Stimulated activated CD4-positive, alpha-beta T cell treated with anti-CD3 and anti-CD28 coated beads, TNF-alpha, amount 100 ng/mL, for 1 hour (primary cell): ENCODE measurements at places on chromosomes 2 and 18.

DNA sequence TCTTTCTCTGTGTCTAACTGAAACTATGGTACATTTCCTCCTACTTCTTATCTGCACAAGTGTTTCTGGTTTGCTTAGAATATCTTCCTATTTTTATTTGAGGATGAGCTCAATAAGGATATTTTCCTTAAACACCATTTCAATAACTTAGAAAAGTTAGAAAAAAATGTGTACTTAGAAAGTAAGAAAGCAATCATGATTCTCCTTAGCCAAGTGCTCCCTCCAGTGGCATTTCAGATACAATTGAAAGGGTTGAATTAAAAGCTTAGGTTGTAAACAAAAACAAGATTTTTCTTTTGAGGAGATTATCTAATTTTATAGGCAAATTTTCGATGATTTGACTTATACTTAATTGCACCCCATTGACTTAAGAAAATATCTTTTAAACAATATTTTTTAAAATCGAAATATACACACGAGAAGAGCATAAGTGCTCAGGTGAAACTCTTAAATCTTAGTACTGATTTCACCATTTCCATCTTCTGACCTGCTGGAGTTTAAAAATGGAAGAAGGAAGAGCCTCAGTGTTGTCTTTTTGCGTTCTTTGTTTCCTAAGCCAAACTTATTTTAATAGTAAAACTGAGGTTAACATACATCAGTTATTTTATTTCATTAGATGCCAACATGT is 26.9 kb downstream of the C18orf63 start:
- DNase-seq, result no peak

- no peak for DNase-seq
These were observed 51.0 kb upstream of the CYP26B1 start for GRCh38 chr2:72198532-72199241.

DNA sequence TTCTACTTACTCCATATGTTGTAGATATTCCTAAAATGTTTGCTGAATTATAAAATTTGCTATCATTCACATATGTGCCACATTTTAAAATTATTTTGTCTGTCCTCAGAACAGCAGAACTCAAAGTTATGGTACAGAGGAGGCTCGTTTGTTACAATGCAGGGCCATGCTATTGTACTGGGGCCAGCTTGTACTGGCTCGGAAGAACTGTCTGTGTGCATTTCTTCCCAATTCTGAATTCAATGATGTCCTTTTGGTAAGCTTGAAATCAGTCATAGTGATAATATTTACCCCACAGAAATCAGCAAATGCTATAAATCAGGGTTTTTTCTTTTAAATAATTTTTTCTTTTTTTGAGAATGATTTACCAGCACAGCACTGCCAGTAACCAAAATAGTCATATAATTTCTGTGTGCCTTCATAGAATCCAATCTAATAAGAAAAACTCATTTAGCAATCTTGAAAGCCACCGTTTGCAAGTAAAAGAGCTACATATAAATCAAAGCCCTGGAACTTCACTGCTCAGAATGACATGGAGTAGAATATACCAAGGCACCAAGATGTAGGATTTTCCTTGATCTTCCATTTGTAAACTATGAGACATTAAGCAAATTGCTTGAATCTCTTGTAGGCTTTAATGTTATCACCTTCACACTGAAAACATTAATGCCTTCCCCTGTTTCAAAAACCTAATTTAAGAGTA is 90.7 kb upstream of the EPHA4 start:
- DNase-seq, result no peak

- DNase-seq, result no peak
These were observed 38.9 kb downstream of the PRKRA start for GRCh38 chr2:178412047-178412446.

- no peak for DNase-seq
These were observed 68.6 kb downstream of the LPIN1 start for GRCh38 chr2:11814979-11815510.

- DNase-seq, result no peak
These were observed 94.0 kb downstream of the C1QL2 start for GRCh38 chr2:119064567-119064966.

DNA sequence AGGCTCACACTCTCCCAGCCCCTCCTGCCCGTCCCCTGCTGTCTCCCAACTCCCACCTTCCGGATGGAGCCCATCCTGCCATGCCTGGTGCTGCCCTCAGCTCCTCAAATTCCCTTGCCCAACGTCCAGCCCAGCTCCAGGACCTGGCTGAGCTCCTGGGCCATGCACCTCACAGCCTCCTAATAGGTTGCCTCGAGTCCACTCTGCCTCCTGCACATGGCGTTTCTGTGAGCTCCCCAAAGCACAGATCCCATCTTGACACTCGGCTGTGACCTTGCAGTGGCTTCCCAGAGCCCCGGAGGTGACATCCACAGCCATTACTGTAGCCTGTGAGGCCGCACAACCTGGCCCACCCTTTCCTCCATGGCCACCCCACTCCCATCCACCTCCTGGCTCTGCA is 191.9 kb upstream of the SALL3 start:
- DNase-seq, result no peak

- DNase-seq, result no peak
These were observed 49.0 kb downstream of the ZDBF2 start for GRCh38 chr2:206323486-206323885.

- DNase-seq, result no peak
These were observed 82.0 kb downstream of the ZNF516 start for GRCh38 chr18:76412818-76413565.

DNA sequence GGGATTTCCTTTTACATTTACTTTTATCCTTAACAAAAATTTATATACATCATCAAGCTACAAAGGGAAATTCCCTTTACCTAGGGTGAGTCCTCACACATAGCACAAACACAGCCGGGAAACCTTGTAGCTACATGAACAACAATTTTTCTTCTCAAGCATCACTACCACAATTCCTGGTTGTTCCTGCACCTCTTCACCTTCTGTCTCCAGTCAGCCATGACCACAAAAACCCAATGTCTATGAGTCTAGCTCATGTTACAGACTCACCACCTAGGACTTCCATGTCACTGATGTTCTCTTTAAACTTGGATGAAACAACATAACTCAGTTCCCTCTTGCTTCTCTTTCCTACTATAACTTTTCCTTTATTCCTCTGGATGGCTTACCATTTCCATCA is 460.4 kb downstream of the MBD2 start:
- no peak for DNase-seq

DNA sequence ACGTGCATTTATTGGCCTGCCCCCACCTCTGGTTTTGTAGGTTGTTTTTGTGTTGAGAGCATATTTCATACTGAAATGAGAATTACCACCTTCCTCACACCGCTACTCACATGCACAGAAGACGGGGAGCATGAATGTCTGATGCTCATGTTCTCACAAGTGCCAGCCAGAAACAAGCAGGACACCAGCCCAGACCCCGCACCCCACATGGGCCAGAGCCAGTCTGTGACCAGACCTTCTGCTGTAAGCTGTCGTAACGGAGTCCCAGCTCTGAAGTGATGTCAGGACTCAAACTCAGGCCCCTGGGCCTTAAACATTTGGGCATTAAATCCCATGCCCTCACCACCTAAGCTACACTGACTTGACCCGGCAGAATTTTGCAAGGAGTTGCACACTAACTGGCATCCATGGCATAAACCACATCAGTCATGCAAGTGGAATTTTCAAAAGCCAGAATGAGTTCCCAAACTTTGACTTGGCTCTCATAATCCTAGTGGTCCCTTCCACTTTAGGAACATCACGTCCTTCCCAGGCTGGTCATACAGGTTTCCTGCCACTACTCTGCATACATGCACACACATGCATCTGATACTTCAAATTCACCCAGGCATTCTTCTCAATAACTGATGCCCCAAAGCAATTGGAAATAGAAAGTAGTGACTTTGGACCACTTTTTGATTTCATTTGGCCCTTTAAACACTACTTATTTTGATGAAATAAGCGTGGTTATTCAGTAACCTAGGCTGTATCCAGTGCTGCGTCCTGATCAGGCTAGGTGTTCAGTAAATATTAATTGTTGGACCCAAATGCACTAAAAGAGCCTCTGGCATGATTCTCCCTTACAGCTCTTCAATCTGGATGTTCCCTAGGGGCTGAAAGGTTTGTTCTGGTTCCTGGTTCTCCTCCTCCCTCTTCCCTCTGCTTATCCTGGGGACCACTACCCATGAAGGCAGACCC is 223.1 kb upstream of the ID2 start:
- no peak for DNase-seq

- DNase-seq, result no peak
These were observed 120.7 kb downstream of the NCK2 start for GRCh38 chr2:105865222-105865913.

GRCh38 chr2:59745085-59745484 is 808.4 kb downstream of the BCL11A start:
- DNase-seq, result no peak

- no peak for DNase-seq
These were observed 251.6 kb downstream of the AFF3 start for GRCh38 chr2:99890568-99891427.

- no peak for DNase-seq
These were observed 41.8 kb downstream of the SPP2 start for GRCh38 chr2:234092344-234092743.

- no peak for DNase-seq
These were observed 53.0 kb upstream of the CCDC150 start for GRCh38 chr2:196586511-196586991.

GRCh38 chr18:75654851-75655751 is 227.6 kb upstream of the SMIM21 start:
- no peak for DNase-seq

GRCh38 chr2:8263901-8264300 is 418.0 kb upstream of the ID2 start:
- no peak for DNase-seq

DNA sequence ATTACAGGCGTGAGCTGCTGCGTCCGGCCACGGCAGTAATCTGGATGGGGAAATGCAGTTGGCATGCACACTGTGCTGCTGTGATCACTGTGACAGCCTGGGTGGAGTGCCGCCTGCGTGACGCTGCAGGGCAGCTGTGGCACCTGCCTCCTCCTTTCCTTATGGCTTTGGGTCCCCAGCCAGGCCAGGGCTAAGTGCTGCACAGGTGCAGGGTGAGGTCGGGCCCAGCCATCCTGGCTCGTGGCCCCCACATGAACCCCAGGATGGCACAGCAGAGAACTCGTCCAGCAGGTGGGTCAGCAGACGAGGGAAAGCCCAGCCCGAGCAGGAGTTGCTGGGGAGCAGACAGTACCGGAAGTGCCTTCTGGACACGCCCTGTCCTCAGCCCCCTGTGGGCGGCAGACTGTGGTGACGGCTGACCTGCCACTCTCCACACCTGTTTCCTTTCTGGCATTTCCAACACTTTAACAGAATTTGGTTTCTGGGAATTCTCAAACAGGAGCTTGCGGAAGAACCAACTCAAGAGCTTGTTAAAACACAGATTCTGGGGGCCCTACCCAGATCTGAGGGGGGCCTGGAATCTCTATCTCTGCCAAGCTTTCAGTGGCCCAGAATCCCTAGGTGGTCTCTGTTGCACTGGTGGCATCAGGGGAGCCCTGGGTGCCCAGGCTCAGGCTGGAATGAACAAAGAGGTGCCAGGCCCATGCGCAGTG is 16.9 kb downstream of the HS1BP3 start:
- DNase-seq, result no peak

DNA sequence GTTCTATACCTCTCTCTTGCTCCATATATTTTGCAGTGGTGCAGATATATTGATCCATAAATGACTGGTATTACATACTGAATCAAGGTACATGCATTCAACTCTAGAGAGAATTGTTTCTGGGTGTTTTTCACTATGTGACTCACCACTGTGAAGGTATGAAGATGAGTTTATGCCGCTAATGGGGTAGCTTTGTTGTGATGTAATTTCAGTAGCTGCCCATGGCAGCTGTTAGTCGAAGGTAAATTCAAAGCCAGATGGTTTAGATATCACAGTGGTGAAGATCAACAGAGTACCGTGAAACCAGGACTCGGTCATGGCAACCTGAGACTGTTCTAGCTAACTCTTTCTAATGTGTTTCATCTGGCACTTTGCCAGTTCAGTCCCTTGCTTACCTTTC is 50.4 kb downstream of the PKP4 start:
- no peak for DNase-seq

- DNase-seq, result no peak
These were observed 72.9 kb downstream of the HS6ST1 start for GRCh38 chr2:128245813-128246212.

- no peak for DNase-seq
These were observed 33.7 kb upstream of the PDIA6 start for GRCh38 chr2:10846110-10846861.

GRCh38 chr2:16652296-16653082 is 13.1 kb downstream of the CYRIA start:
- DNase-seq, result no peak

- no peak for DNase-seq
These were observed 36.6 kb downstream of the SMIM21 start for GRCh38 chr18:75390854-75391253.
